ENCODE measurements at places on chromosomes 7 and 10. TPM values are rescaled to one million over a fixed set of nuclear protein-coding genes. Genes with fewer than 3 reads are reported as not detected.

DNA sequence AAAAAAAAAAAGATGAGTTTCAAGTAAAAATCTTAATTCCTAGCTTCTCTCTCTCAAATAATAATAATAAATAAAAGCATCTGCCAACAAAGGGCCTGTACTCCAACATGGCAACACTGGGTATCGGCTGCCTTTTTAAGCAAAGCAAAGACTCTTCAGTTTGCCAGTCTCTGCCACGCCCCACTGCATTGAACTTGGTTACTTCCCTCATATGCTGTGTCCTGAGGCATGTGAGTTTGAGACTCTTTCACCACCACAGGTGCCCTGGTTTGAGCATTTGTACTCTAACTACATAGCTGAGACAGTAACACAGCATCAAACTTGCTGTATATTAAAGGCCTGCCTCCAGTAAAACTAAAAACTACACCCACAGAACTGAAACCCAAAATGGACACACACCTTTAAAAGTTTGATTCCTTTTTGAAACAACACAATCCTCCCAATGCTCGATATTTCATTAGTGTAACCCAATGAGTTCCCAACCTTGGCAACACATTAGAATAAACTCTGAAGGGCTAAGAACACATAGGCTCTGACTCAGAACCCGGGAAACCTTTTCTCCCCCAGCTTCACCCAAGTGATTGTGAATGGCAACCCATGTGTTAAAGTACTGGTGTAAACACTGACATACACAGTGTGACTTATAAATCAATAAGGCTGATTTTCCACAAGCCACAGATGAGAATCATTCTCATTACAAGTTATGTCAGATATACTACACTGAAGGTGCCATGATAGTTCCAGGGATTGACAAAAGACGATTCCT is 12.0 kb downstream of the JAZF1 start:
- no peak for DNase-seq

GRCh38 chr7:31521336-31522010 is 7.6 kb downstream of the ITPRID1 start:
- no peak for DNase-seq

GRCh38 chr10:44966129-44966815 is 6.7 kb downstream of the RASSF4 start:
- no peak for DNase-seq

- DNase-seq = no peak
Observed at GRCh38 chr7:55171157-55171556, 152.3 kb downstream of the EGFR start.

DNA sequence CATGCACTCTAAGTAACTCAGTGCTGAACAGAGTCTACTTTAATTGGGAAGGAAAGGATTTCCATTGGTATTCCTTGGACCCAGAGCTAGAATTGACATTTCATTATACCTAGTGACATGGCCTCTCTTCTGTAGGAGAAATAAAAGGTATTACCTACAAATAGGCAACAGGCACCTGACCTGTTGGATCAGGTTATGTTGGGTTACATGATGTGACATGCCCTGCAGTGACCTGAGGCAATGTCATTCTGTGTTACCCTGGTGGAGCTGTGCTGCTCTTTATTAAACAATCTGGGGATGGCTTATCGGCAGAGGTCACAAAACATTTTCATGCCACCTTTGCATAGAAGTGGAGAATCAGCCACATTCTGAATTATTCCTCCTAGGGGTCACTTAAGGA is 427.7 kb downstream of the MDFIC start:
- DNase-seq = no peak

The FOXI2 gene
- not detected for polyA plus RNA-seq

- DNase-seq = no peak
Observed at GRCh38 chr7:27203365-27203953, 3.6 kb upstream of the HOXA13 start.

Data from left lung (tissue), 14 donors.